ENCODE measurements at places on chromosomes 13 and 19. TPM values are rescaled to one million over a fixed set of nuclear protein-coding genes. Genes with fewer than 3 reads are reported as not detected.

The POGLUT2 gene
- total RNA-seq = 19.5 TPM

The RUBCNL gene
- total RNA-seq = not detected

The ATP4B gene
- total RNA-seq = not detected

The KCTD4 gene
- not detected for total RNA-seq

The ONECUT3 gene
- total RNA-seq = not detected

The SYNGR4 gene
- not detected for total RNA-seq

The CYP4F2 gene
- total RNA-seq = not detected

The FPR1 gene
- total RNA-seq = not detected

The CASP14 gene
- total RNA-seq = not detected

The MRPL54 gene
- 46.6 TPM for total RNA-seq

Measured in epithelial cell of alveolus of lung (primary cell).